ENCODE measurements at places on chromosomes 5 and 9.

DNA sequence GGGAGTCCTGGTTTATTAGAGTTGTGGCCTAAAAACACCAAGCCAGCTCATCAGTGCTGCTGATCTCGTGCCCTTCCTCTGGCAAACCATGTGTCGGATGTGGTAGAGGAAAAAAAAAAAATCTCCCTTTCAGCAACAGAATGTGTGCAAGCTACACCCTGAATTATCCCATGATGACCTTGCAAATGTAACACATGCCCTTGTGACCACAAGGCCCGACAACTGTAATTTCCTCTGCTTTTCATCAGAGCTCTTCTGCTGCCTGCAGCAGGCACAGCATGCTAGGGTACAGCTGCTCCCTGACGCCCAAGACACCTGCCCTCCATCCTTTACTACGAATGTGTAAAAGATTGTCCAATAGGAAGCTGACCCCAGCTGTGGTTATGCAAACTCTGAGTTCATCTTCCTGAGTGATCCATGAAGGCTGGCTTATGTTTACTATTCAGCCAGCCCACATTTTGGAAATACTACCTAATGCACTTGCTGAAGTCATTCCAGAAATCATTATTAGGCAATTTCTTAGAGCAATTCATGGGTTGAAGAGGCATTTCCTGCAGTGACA lies 14.6 kb upstream of the BNC2 start:
- peak; percentile 73 for DNase-seq

DNA sequence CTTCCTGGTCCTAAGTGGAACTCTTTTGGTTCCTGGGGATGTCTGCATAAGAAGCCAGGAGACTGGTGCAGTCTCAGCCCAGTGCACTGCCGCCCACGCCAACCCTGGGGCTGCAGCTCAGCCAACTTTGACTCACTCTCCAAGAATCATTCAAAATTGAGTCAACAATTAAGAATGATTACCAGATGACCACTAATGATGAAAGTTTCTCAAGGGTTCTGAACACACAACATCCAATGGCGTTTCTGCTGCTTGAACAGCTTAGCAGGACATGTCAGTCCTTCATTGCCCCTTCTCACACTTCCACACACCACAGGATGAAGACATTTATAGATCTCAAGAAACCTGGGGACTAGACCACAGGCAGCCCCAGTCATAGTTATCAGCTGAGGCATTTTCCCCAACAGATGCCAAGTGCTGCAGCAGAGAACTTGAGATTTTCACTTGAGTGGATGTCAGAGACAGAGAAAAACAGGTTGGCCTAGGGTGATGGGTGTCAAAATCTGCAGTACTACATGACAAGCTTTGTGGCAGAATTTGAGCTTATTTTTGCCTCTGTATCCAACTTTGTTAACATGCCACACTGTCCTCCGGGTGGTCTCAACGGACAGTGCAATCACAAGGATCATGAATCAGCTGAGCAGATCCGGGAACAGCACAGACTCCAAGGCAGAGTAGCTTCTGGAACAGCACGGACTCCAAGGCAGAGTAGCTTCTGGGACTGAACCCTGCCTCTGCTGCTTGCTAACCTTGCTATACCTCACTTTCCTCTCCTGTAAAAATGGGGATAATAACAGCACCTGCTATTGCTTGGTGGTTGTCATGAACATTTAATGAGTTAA lies 356.1 kb downstream of the SPOCK1 start:
- no peak for DNase-seq

DNA sequence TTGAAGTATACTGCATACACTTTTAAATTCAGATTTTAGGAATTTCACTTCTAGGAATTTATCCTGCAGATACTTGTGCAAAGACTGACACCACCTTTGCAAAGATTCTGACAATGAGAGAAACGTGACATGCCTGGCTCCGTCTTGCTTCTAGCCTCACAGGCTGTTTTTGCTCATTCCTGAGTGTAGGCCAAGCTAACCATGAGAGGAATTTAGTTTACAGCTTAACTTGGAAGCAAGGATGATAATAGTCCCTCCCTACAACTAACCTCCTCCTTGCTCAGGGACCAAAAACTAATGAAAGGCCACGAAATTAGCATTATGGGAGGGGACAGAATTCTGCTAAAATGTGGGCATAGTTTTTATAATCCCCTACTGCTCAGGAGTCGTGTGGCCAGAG lies 31.1 kb downstream of the C5orf22 start:
- no peak for DNase-seq

- DNase-seq: no peak
These were observed 987 bp upstream of the FOXI1 start for GRCh38 chr5:170104710-170105109.

GRCh38 chr5:1886846-1887587 lies 4.3 kb upstream of the IRX4 start:
- no peak for DNase-seq

GRCh38 chr5:91670563-91670962 lies 287.4 kb upstream of the ARRDC3 start:
- DNase-seq: no peak

DNA sequence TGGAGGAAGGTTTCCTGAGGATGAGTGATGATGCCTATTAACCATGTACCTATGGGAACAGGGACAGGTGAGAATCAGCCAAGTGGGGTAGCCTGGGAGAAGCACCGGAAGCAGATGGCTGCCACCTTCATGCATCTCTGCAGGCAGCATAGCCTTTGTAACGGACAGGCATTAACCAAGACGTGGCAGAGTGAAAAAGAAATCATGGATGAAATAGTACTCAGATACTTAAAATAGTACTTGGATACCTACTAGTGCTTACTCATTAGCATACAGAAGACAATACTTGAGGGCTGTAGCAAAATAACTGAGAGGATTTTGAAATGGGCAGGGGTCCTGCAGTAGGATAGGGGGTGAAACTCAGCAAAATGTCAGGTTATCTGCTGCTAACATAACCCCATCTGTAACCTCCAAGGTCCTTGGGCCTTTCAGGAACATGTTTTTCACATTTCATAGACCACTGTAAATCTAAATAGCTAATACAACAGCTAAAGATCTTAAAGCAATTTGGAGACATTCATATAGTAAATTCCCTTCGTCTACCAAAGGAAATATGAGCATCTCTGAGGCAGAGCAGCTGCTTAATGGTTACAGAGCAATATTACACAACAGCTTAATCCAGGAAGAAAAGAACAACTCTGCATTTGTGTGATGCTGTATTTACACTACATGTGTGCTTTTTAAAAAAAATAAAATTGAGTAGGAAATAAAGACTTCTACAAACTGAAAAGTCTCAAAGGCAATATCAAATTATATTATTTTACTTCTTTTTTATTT lies 154.3 kb downstream of the NFIB start:
- no peak for DNase-seq

GRCh38 chr9:83291196-83291595 lies 228.3 kb upstream of the RASEF start:
- no peak for DNase-seq

All from suppressor macrophage treated with lipopolysaccharide for 1 hour (primary cell).